ENCODE measurements at places on chromosomes 1 and 21. TPM values are rescaled to one million over a fixed set of nuclear protein-coding genes. Genes with fewer than 3 reads are reported as not detected.

DNA sequence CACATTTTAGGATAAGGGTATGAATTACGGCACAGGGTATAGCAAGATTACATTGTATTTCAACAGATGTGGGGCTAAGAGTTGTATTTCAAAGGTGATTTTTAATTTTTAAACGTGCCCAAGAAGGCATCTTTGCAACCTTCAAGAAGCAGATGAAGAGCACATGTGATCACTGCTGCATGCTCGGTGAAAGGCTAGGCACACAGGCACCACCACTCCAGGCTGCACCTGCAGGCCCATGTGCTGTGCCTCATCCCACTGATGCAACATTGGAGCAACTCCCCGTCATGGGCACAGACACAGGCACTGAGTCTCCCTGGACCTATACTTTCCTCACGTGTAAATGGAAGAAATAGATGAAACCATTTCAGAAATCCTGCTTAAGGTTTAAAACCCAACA is 23.5 kb downstream of the UBE2G2 start:
- DNase-seq: no peak

- DNase-seq: no peak
These were observed 8.8 kb upstream of the CAPN8 start for GRCh38 chr1:223674119-223674890.

- no peak for DNase-seq
These were observed 63.2 kb downstream of the IER5 start for GRCh38 chr1:181151378-181152326.

Gene PIGK
- total RNA-seq: 5.2 TPM

Gene ANGPTL3
- total RNA-seq: not detected

Gene SYCP1
- total RNA-seq: not detected

Gene CELA3A
- total RNA-seq: not detected

- DNase-seq: no peak
These were observed 38.1 kb downstream of the TRIM62 start for GRCh38 chr1:33143698-33144097.

DNA sequence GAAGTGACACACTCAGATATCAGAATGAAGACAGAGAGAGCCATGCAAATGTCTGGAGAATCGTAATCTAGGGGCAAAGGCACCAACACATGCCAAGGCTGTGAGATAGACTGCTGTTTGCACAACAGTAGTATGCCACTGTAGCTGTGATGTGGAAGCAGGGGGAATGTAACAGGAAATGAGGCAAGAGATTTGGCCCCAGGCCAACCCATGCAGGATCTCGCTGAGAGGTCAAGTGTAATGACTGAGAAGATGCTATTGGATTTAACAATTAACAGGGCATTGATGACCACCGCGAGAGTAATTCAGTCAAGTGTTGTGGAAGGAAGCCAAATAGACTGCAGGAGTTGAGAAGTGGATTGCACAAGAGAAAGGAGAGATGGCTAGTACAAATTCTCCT is 107.3 kb upstream of the ST6GALNAC5 start:
- DNase-seq: no peak

Gene MAGI3
- 6.8 TPM for total RNA-seq

GRCh38 chr1:90973897-90974798 is 47.7 kb downstream of the ZNF644 start:
- no peak for DNase-seq

Gene MTR
- 34.0 TPM for total RNA-seq

Gene CENPF
- 2.5 TPM for total RNA-seq

Gene FAM72B
- total RNA-seq: 1.5 TPM

DNA sequence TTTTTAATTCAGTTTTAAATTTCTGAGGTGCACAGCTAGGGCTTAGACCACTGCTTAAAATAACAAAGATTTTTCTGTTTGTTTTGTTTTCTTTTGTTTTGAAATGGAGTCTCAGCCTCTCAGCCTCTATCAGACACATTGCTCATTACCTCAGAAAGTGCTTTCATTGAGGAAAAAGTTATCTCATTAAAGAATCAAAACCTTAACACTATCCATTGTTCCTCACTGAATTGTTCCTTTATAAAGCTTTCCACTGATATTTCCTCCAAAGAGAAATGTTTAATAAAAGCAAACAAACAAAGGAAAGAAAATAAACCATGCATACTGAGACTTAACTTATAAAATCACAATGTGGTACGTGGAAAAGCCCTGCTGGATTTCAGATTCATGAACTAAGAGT is 63.8 kb downstream of the SIPA1L2 start:
- no peak for DNase-seq

GRCh38 chr21:27320868-27321267 is 354.0 kb upstream of the ADAMTS5 start:
- DNase-seq: no peak

DNA sequence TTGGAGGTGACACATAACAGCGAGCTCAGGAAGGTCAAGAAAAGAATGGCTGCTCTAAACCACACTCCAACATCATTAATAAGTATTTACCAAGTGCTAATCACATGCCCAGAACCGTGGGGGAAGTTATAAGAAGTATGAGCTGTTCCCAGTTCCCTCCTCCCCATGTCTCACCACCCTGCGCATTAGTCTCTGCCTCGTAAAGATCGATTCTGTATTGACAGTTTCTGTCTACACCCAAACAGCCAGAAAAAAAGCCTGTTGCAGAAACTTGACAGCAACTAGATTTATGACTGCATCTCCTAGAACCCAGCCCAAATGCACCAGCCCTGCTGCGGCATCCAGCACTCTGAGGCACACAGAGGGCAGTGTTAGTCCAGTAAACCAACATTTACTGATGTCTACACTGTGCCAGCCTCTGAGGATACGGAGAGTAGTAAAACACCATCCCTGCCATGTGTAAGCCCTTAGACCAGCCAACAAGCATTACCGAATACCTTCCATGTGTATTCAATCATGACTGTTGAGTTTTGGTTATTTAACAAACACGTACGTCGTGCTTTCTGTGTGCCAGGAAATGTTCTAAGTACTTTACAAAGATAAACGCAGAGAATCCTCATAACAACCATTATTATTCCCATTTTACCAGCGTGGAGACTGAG is 63.6 kb upstream of the ZBTB40 start:
- DNase-seq: no peak

Gene OR2T35
- total RNA-seq: not detected

Gene TCP10L
- not detected for total RNA-seq

GRCh38 chr1:91226741-91227140 is 177.9 kb downstream of the HFM1 start:
- no peak for DNase-seq

- no peak for DNase-seq
These were observed 10.6 kb upstream of the SPSB1 start for GRCh38 chr1:9281908-9282695.

Gene KRTAP19-1
- total RNA-seq: not detected

Gene RHD
- total RNA-seq: not detected

Gene SLFNL1
- not detected for total RNA-seq

Gene CLDN14
- total RNA-seq: not detected

- DNase-seq: no peak
These were observed 112.5 kb upstream of the SLC44A3 start for GRCh38 chr1:94707321-94708298.

- DNase-seq: no peak
These were observed 6.3 kb downstream of the HFM1 start for GRCh38 chr1:91398291-91398690.

Gene HAO2
- 3.5 TPM for total RNA-seq

Gene PRAMEF25
- total RNA-seq: not detected

Gene CLDN17
- not detected for total RNA-seq

GRCh38 chr1:89499320-89499719 is 25.3 kb upstream of the LRRC8B start:
- no peak for DNase-seq

Gene TRNP1
- 22.8 TPM for total RNA-seq

Gene B4GALT2
- total RNA-seq: 21.6 TPM

Gene GUCA2B
- total RNA-seq: 2.8 TPM

Gene CLCNKB
- not detected for total RNA-seq
